ENCODE measurements at places on chromosomes 2 and 18.
A peak's percentile ranks its signal among the peaks of the same experiment; 100 is the strongest.

- peak; percentile 91 for DNase-seq
Measured at GRCh38 chr18:9575558-9575957, 38.8 kb downstream of the PPP4R1 start.

DNA sequence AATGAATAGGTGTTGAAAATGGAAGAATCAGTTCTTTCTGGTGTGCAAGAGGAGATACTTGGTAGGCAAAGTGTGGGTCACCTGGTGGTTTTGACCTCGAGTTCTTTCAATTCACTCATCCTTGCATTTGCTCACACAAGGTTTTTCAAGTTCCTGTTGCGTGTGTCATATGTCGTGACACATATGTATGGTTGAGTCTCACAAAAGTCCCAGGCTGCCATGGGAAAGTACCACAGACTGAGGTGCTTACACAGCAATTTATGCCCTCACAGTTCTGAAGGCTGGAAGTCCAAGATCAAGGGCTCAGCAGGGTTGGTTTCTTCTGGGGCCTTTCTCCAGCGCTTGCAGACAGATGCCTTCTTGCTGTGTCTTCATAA lies 64.4 kb downstream of the NCK2 start:
- no peak for DNase-seq

- DNase-seq: no peak
Measured at GRCh38 chr2:86751778-86752177, 31.7 kb downstream of the RMND5A start.

DNA sequence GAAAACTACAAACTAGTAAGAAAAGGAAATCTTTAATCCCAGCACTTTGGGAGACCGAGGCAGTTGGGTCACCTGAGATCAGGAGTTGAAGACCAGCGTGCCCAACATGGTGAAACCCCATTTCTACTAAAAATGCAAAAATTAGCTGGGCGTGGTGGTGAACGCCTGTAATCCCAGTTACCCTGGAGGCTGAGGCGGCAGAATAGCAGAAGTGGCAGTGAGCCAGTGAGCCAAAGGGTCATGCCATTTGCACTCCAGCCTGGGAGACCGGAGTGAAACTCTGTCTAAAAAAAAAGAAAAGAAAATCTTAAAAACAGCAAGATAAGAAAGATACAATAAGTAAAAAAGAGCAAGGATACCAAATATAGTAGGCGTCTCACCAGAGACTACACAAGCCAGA lies 502.9 kb upstream of the ID2 start:
- no peak for DNase-seq

DNA sequence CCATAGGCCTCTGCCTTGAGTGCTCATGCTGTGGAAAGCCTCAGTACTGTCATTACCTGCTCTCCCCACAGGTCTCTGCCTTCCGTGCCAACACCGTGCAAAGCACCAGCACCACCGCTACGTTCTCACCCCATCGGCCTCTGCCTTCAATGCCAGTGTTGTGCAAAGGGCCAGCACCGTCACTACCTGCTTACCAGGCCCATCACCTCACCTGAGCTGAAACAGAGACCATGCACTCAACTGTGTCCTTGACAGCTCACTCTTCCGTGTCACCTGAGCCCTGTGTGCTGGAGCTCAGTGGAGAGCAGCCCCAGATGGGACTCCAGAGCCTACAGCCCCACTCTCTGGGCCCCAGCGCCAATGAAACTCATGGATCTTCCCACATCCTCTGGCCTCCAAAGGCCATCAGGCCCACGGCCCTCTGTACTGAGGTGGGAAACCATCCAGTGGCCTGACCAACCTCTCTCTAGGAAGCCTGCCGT lies 62.7 kb downstream of the ZNF516 start:
- no peak for DNase-seq

DNA sequence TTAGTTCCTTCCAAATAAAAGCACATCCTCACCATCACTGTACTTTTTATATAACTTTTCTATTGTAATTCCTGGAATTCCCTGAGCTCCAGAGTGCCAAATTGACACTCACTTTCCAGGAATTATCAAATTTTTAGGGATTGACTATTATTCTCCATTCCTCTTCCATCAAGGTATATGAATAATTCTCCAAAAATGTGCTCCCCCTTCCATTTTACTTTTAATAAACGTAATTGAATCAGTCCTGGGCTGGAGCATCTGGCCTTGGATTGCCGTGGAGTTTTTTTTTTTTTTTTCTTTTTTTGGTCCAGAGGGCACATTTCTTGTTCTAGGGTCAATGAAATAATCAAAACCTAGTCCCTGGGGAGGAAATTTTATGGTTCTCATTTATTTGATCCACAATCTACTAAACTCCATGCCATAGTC lies 304.3 kb downstream of the CDCA7 start:
- DNase-seq: peak; percentile 88

- peak; percentile 12 for DNase-seq
Measured at GRCh38 chr2:97798416-97798815, 85.0 kb downstream of the ZAP70 start.

- DNase-seq: no peak
Measured at GRCh38 chr2:227082286-227082685, 81.7 kb downstream of the COL4A4 start.

DNA sequence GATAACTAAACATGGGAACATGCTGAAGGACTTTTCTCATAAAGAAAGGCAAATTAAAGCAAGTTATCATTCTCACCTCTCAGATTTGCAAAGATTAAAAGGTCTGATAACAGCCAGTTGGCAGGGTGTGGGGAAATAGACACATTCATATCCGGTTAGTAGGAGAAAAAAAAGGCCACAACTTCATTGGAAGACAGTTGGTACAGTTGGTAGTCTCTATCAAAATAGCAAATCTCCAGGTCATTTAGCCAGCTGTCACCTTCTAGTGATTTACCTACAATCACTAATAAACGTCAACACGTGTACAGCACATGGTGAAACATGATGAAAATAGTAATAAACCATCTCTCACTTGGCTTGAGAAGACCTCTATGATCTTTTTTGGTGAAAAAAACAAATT lies 16.6 kb downstream of the INPP5D start:
- no peak for DNase-seq
